ENCODE measurements at places on chromosomes 1 and 21. TPM values are rescaled to one million over a fixed set of nuclear protein-coding genes. Genes with fewer than 3 reads are reported as not detected.

Gene SPRR2F
- total RNA-seq = not detected

Gene TRIM67
- not detected for total RNA-seq

DNA sequence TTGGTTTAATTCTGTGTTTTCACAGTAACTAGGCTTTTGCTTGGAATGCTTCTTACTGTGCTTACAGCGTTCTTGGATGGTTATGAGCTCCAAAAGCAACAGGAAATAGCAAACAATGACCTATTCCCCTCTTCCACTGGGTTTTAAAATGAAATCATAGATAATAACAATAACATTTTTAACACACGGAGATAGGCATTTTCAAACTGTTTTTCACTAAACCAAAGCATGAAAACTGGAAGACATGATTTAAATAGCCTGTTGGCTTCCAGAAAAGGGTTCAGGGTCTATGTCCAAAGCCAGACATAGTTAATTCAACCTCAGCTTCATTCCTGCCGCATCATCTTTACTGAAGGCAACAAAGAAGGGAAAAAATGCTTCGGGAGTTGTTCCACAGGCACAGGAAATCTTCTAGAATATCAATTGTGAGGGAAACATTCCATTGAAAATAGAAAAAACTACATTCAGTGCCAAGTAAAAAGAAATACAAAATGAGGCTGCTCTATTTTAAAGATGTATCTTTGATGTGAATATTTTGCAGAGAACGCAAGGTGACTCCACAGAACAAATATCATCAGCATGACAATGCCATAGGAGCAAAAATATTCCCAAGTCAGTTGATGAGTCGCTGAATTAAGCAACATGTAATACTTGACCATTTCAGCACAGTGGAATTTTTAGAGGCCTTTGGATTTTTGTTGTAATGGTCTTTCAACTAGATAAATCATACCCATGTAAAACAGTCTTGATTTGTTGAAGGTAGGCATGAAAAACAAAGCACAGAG is 80.7 kb downstream of the NID1 start:
- peaks cover 6% of the 10 kb centered on the region for H3K36me3 ChIP-seq
- H3K27ac ChIP-seq = peak overlapping the region; percentile 78
- no peaks in the 10 kb centered on the region for H3K4me1 ChIP-seq
- no peak overlapping the region for H3K4me3 ChIP-seq

DNA sequence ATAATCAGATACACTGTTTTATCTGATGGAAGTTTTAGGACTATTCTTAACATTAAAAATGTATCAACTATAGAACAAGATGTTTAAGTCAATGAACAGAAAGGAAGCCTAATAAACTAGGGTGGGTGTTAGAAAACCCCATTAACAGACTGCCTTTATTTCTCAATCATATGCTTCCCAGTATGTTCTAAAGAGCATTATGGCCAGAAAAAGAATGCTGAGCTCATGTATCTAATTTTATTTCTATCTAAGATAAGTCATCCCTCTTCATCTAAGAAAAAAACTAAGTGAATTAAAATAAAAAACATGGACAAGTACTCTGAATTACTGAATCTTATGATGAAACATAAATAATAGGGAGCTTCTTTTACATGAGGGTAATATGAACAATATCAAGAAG is 86.5 kb upstream of the TTC39A start:
- H3K27me3 ChIP-seq = no peaks in the 10 kb centered on the region
- no peak for DNase-seq

Gene APOBEC4
- not detected for total RNA-seq

Gene TENT5C
- total RNA-seq = 15.3 TPM

- H3K27me3 ChIP-seq = no peaks in the 10 kb centered on the region
- DNase-seq = no peak
- H3K4me3 ChIP-seq = no peak overlapping the region
- peaks cover 9% of the 10 kb centered on the region for H3K4me1 ChIP-seq
- no peak overlapping the region for H3K27ac ChIP-seq
These were observed 151.7 kb upstream of the SAMSN1 start for GRCh38 chr21:14697769-14698168.

DNA sequence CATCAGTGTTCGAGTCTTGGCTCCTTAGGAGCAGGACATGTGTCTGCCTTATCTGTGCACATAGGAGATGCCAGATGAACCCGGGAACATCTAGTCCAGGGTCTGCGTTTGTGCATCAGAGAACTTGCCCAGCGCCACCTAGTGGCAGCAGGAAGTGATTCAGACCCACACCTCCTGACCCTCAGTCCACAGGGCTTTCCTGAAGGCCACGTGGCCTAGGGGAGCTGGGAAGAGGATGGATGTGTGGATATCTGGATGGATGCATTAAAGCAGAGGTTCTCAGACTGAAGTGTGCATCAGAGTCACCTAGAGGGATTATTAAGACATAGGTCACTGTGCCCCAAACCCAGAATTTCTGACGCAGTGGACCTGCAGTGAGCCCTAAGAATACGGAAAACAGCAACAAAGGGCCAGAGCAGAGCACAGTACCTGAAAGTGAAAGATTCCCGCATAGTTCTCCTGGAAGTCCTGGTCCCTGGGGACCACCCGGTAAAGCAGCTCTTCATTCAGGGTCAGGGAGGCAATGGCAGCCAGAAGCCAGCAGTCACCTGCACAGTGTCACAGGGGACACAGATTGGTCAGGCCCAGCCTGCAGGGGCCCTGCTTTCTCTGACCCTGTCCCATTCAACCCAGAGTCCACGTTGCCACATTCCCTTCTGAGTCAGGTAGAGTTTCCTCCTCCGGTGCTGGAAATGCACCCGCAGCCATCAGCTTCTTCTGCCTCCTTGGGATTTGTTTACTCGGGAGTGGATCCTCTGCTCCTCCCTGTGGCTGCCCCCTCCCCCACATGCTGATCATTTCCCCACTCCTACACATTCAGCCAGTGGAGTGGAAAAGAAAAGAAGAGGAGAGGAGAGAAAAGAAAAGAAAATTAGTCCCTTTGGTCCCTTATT is 37.0 kb downstream of the CAPN8 start:
- H3K4me3 ChIP-seq = no peak overlapping the region
- no peak overlapping the region for H3K27ac ChIP-seq
- H3K27me3 ChIP-seq = no peaks in the 10 kb centered on the region
- peaks cover 5% of the 10 kb centered on the region for H3K4me1 ChIP-seq
